ENCODE measurements at places on chromosomes 6 and 20.

- DNase-seq = no peak
Measured at GRCh38 chr6:134734312-134734869, 215.5 kb downstream of the ALDH8A1 start.

DNA sequence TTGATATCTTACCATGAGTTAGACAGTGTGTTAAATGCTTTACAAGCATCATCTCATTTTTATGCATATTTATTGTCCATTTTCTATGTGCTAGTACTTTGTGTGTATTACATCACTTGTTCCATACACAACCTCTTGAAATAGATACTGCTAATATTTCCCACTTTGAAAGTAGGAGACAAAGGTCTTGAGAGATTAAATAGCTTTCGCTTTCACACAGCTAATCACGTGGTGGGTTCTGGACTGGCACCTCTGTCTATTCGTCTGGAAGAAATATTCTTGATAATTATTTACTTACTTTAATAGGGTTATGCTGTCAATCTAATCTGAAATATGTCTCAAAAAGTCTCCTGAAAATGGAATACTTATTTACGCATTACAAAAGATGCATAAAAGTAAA is 30.2 kb downstream of the EPHA7 start:
- DNase-seq = no peak

DNA sequence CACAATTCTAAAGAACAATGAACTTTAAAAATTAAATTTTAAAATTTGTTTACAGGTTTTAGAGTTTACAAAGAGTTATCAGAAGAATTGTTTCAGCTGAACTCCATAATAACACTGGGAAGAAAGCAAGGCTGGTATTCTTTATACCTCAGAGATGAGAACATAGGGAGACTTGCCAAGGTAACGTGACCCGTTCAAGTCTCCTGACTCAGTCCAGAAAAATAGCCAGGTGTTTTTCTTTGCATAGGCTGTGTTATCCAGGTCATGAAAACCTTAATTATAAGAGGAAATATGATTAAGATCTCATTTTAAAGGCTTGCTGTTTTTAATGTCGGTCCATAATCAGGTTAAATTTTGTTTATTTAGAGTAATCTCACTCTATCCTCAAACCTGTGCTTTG is 8.5 kb upstream of the C6orf141 start:
- DNase-seq = no peak

DNA sequence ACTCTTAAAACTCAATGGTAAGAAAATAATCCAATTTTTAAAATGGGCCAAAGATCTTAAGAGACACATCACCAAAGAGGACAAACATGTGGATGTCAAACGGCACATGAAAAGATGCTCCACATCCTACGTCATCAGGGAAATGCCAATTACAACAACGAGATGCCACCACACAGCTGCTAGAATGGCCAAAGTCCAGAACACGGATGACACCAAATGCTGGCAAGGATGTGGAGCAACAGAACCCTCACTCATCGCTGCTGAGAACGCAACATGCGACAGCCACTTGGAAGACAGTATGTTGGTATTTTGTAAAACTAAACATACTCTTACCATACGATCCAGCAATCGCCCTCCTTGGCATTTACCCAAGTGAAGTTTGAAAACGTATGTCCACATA is 132.8 kb upstream of the CDH4 start:
- no peak for DNase-seq

GRCh38 chr20:53883098-53883911 is 187.1 kb downstream of the BCAS1 start:
- no peak for DNase-seq

GRCh38 chr6:30781395-30781742 is 37.0 kb upstream of the IER3 start:
- no peak for DNase-seq

DNA sequence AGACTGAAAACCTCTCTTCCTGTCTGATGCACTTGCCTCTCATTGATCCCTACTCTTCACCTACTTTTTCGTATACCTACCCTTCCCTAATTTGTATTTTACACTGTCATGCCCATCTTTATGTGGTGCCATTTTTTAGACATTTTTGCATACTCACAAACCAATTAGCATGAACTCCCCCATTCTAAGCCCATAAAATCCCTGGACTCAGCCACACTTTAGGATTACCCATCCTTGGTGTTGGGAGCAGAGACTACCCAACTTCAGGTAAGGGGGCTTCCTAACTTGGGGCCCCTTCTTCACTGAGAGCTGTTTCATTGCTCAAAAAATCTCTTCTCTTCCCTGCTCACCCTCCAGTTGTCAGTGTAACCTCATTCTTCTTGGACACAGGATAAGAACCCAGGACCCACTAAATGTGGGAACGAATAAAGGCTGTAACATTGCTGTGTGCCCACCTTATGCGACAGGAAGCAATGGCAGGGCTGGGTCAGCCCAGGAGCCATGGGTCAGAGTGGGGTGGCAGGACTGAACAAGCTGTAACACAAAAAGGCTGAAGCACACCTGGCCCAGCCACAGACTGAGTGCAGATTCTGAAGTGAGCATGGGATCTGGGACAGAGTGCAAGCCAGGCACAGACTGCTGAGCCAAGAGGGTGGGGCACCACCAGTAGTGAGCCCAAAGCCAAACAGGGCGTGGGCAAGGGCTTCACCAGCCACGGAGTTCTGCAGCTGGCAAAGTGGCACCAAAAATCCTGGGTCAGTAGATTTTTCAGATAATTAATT is 789.1 kb upstream of the HS3ST5 start:
- no peak for DNase-seq

GRCh38 chr6:34837528-34837927 is 45.6 kb downstream of the BLTP3A start:
- no peak for DNase-seq

DNA sequence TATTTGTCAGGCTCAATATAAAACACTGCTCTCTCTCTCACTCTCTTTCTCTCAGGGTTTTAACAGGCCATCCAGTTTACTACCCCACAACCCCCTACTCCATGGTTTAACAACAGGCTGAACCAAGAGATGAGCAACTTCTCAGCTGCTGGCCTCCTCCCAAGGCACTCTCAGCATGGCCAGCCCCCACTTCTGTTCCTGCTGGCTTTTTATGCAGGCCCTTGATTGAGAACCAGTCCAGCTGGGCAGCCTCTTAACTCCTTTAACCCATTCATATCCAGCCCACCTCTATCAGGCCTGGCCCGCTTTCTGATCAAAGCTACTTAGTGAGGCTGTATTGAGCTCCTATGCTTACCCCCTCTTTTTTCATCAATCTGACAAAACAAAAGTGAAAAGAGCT is 346.8 kb upstream of the POU3F2 start:
- no peak for DNase-seq

DNA sequence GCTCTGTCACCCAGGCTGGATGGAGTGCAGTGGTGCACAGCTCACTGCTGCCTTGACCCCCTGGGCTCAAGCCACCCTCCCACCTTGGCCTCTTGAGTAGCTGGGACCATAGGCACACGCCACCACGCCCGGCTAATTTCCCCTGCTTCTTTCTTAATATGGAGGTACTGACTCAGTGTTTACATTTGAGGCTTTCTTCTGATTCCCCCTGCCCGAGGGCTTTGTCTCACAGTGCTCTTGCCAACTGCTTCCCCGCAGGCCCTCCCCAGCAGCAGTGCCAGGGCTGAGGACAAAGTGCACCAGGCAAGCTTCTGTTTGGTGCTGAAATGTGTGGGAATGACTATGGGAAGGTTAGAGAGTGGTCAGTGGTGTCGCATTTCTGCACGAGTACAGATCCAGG is 34.8 kb downstream of the NR2E1 start:
- DNase-seq = peak; percentile 18

DNA sequence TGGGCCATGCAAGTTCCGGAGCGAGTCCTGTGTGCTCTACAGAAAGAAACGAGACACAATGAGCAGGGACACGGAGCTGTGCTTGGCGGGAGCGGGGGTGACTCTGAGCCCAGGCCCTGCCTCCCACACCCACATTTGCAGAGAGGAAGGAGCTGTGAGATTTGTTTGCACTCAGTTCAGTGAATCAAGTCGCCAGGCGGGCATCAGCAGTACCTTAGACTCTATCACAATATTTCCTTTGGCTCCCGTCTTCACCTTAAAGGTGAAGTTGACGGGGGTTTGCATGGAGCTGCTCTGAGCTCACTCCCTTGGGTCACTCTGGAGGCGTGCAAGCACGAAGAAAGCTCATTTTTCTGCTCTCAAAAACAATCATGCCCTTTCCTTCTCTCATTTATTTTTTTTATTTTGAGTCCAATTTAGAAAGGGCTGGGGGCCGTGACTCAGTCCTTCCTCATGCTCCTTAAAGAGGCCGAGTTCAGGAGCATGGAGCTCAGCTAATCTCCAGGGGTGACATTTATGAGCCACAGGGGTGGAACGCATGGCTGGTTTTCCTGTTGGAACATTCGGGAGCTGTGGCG is 188.2 kb downstream of the NFATC2 start:
- DNase-seq = no peak

GRCh38 chr6:10586302-10586701 is 65.2 kb downstream of the GCNT2 start:
- DNase-seq = no peak

DNA sequence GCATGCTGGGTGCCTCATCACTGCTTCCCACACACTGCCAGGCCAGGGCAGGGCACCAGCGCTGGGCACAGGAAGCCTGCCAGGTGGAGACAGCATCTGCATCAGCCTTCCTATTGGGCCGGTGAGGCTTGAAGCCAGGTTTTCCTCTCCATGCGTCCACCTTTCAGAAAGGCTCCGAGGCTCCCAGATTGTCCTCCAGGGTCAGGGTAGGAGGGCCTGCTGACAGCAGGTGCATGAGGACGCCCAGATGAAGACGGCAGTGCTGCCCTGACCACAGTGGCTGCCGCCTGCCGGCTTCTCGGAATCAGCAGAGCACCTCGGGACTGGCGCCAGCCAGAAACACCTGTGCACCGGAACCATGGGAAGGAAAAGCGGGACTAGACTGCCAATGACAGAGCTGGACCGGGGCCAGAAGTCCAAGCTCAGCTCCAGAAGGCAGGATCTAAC is 170.5 kb upstream of the CST7 start:
- DNase-seq = no peak

GRCh38 chr6:3986241-3986640 is 92.7 kb downstream of the FAM217A start:
- DNase-seq = no peak

DNA sequence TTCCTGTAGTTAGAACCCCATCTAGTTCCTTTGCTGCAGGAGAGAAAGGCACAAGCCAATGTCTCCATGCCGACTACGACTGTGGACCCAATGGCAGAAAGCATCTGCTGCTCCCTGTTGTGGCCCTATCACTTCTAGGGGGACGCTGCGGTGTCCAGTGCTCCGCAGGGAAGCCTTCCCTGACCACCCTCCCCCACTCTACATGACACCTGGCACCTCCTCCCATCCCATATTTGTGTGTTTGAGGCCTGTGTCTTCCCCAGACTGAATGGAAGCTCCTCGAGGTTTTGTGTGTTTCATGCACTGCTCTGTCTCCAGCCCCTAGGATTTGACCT is 159.5 kb downstream of the DTNBP1 start:
- DNase-seq = no peak

DNA sequence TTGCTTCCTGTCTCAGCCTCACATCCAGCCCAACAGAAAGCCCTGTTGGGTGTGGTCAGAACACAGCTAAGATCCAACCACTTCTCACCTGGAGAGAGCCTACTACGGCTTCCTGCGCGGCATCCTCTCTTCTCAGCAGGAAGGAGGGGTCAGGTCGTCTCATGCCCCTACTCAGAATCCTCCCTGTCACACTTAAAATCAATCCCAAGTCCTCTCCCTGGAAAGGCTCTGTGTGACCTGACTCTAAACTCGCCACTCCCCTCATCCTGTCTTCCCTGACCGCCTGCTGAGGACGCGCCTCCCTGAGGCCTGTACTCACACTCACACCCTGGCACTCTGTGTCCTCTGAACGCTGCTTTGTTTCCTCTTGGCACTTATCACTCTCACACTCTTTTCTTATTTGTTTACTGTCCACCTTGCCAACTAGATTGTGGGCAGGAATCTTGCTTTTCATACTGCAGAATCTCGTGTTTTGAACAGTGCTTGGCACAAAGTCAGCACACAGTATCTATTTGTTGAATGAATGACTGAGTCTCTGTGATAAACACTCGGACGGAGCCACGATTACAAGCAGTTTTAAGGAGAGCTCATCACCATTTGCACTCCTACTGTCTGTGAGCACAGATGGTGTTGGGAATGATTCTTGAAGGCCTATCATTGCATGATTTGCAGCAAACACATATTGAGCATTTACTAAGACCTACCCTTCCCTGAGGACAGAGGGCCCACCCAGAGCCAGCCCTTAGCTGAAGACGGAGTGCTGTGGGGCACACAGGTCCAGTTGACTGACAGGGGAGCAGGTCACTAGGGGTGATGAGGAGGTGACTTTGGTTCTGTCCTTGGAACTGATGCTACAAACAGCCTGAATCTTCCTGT is 18.7 kb downstream of the RAB5IF start:
- DNase-seq = no peak

GRCh38 chr6:93417421-93418013 is 1.8 kb downstream of the EPHA7 start:
- DNase-seq = no peak

DNA sequence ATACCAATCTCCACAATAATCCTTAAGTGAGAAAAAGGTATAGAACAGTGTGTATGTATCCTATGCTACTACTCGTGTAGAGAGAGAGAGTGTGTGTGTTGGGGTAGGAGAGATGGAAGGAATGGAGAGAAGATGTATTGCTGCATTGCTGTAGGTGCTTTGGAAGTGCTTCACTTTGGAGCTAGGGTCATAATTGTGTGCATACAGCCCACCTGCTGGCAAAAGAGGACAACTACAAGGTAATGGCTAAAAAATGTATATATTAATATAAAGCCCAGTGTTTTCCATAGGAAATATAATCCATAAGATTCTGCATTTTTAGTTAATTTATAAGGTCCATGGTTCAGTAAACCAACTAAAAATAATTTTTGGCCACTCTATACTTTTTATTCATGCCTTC is 36.1 kb downstream of the SERAC1 start:
- peak; percentile 57 for DNase-seq

DNA sequence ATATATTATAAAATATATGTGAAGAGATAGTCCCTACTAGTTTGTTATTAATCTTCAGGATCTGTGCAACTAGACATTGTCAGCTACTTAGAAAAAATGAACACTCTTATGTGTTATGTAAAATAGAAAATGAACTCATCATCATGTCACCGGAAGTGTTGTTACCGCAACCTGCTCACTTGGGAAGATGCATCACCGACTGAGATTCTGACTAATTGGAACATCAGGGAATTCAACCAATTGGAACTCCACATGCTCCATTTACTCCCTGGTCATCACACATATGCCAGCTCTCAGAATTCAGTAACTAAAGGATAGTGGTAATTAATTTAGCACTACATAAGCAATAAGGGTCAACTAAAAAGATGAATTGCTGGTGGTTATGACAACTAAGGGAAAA is 16.7 kb upstream of the B3GAT2 start:
- DNase-seq = no peak

Data from trophoblast cell (in vitro differentiated cells and primary cell).